ENCODE measurements at places on chromosomes 6 and 20.
A peak's percentile ranks its signal among the peaks of the same experiment; 100 is the strongest.

DNA sequence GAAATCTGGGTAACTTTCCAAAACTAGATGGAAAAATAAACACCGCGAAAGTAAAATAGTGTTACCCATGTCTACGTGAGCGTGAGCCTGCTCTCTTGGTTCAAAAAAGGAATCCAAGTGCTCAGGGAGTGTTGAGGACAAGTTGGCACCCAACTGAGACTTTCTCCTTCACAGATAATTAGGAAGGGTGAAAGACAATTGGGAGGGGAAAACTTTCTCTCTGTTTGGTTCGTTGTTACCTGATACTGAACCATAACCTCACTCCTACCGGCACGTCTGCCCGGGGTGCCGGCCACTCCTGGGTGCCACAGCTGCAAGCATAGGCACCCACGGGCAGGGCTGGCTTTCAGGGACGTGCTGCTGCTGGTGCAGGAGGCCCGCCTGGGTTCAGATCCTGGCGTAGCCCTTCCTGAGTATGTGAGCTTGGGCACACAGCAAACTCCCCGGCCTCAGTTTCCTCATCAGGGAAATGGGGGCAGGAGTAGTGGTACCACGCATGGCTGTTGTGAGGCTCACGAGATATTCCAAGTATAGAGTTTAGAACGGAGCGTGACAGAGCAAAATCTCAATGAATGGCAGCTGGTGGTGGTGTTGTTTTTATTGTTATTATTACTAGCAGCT is 38.2 kb upstream of the PMEPA1 start:
- DNase-seq: no peak

- DNase-seq: no peak
These were observed 24.4 kb upstream of the TFAP2C start for GRCh38 chr20:56604673-56605072.

GRCh38 chr6:33692078-33692759 is 19.3 kb downstream of the UQCC2 start:
- DNase-seq: no peak

DNA sequence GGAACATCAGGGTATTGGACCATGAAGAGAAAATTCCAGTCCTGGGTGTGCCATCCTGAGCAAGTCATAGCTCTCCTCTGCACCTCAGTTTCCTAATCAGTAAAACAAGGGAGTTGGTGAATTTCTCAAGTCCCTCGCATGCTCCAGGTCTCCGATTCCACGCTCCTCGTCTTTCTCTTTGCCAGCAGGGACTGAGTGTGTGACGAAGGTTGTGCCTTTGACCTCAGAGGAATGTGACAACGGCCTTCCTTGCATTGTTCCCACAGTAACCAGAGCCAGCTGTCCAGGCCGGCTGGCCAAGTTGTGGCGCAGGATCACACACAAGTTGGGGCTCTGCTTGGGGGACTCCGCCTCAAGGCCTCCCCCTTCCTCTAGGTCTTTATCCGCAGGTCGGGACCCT is 217.3 kb downstream of the ATXN1 start:
- DNase-seq: peak; percentile 76

DNA sequence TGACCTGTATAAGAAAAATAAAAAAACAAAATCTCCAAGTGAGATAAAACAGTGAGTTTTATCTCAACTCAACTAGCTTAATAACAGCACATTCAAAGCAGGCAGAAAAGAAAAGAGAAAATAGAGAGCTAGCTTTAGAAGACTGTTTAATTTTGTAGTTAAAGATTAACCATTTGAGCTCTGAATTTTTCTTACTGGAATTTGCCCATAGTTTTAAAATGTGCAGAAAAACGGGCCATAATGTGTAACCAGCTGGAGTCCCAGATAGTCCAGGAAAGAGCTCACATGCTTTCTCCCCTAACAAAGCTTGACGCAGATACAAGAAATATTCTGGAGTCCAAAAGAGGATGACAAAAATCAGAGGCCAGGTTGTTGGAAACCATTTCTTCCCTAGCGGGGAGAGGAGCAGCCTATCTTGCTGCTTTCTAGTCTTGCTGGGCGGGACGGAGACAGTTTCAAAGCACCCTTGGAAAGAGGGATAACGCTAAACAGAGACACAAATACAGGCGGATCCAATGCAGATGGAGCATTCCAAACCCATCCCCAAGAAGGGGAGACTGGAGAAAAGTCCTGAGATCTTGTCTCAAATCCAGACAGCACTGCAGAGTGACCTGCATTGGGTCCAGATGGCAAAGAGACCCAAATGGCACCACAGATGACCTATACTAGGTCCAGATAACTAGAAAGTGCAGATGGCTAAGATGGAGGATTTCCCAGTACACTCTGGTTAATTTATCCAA is 16.1 kb downstream of the TTK start:
- no peak for DNase-seq

GRCh38 chr6:33425668-33426577 is 6.1 kb downstream of the SYNGAP1 start:
- peak; percentile 94 for DNase-seq

GRCh38 chr6:42958125-42958524 is 2.4 kb upstream of the GNMT start:
- no peak for DNase-seq

GRCh38 chr6:137013738-137014602 is 30.8 kb downstream of the IL20RA start:
- no peak for DNase-seq

- peak; percentile 22 for DNase-seq
These were observed 28.9 kb downstream of the EIF2S2 start for GRCh38 chr20:34083137-34083536.

DNA sequence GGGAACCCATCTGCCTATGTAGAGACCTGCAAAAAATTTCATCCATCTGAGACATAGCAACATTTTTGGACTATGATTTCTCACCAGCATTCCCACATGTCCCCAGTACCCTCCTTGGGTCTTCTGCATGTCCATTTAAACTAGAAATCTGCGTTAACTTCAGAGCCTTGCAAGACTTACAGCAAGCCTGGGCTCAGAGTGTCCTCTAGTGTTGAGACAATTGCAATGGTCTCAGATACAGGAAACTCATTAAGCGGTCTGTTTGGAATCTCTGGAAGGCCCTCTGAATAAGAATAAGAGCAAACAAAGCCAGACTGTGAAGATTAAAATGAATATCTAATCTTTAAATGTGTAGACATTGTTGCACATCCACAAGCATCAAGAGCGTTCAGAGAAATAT is 20.5 kb upstream of the PI3 start:
- DNase-seq: no peak

GRCh38 chr6:107114213-107114925 is 946 bp downstream of the BEND3 start:
- DNase-seq: peak; percentile 92

DNA sequence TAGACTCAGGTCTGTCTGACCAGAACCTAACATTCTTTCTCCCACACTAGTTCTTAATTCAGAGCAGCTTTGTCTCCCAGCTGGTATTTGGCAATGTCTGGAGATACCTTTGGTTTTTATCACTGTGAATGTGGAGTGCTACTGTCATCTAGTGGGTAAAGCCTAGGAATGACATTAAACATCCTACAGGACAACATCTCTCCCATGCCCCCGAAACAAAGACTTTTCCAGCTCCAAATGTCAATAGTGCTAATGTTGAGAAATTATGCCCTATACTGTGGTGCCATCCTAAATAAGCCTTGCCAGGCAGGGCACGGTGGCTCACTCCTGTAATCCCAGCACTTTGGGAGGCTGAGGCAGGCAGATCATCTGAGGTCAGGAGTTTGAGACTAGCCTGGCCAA is 4.2 kb upstream of the TTPAL start:
- DNase-seq: no peak

GRCh38 chr6:159826968-159827647 is 27.0 kb downstream of the PNLDC1 start:
- DNase-seq: no peak

DNA sequence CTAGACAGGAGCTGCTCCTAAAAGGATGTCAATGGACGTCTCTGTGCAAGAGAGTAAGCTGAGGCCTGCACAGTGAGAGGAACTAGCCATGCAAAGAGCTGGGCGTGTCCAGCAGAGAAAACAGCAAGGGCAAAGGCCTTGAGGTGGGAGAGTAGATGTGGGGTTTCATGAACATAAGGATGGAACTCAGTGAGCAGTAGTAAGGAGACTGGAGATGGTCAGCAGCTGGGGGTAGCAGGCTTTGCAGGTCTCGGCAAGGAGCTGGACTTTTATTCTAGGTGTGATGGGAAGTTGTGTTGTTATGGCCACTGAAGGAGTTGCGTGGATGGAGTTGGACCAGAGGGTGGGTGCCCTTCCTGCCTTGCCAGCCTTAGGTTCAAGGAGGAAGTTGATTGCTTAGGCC is 90.7 kb upstream of the SIRPA start:
- no peak for DNase-seq

DNA sequence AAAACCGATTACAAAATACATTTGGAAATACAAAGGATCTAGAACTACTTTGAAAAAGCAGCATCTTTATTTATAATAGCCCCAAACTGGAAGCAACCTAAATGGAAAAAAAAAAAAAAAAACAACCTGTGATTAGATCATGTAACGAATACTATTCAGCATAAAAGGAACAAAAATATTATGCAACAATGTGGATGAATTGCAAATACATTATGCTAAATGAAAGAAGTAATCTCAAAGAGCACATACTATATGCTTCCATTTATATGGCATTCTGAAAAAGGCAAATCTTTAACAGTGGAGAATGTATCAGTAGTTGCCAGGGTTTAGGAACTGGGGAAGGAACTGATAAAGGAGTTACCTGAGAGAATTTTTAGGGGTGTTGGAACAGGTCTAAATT is 28.9 kb downstream of the IRAK1BP1 start:
- DNase-seq: no peak

DNA sequence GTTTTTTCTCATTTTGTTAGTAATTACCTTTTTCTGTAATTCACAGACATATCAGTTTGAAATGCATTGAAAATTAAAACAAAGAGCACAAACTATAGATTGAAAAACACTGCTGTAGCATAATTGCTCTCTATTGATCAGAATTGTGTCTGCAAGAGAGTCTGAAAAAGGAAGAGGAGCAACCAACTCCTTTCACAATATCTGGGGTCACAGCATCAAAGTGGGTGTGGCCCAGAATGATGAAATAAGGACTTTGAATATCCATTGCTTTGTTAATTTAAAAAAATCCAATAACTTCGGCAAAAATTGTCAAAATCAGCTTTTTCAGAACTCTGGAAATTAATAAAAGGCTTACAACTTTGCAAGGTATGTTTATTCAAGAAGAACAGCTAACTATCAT is 99.2 kb downstream of the MYLK4 start:
- DNase-seq: no peak

DNA sequence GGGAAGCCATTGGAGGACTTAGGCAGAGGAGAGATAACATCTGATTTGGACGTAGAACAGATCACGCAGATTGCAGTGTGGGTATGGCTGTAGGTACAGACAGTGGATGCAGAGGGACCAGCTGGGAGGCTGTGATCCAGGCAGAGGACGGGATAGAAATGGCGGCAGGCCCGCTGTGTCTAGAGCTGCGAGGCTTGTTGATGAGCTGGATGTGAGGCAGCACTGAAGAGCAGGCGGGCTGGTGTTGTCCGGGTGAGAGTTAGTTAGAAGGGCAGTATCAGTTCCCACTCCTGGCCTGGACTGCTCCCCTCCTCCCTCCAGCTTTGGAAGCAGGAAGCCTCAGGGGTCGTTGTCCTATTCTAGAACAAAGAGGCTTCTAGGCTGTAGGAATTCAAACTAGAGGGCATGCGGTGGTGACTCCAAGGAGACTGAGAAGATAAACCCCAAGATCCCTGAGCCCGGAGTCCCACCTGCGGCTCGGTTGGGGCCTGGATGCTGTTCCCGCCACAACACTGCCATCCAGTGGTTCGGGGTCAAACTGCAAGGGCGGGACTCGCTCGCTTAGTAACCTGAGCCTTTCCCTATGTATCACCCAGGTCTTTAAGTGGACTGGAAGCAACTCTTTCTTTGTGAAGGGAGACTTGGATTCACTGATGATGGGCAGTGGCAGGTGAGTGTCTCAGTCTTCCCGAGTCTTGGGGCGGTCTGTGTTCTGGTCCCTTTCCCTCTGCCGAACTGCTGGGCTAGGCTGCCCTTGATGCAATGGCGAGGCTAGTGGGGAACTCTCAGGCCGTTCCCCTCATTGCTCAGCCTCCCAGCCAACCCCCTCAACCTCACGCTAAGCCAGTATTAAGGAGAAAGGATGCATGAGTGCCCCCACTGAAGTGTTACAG is 11.2 kb downstream of the TLDC2 start:
- DNase-seq: peak; percentile 94

- DNase-seq: no peak
These were observed 54.3 kb upstream of the IYD start for GRCh38 chr6:150314230-150315188.
